ENCODE measurements at places on chromosomes 2 and 18.

GRCh38 chr2:105445976-105446375, 47.1 kb upstream of the FHL2 start:
- no peak for DNase-seq

GRCh38 chr2:233165543-233165894, 86.0 kb upstream of the ATG16L1 start:
- no peak for DNase-seq

- peak; percentile 19 for DNase-seq
Observed at GRCh38 chr2:134718817-134719814, at the start of gene TMEM163. TMEM163 (minus strand) TSS chr2:134719000.

GRCh38 chr2:120423167-120423943, 77.4 kb downstream of the INHBB start:
- peak; percentile 24 for DNase-seq

DNA sequence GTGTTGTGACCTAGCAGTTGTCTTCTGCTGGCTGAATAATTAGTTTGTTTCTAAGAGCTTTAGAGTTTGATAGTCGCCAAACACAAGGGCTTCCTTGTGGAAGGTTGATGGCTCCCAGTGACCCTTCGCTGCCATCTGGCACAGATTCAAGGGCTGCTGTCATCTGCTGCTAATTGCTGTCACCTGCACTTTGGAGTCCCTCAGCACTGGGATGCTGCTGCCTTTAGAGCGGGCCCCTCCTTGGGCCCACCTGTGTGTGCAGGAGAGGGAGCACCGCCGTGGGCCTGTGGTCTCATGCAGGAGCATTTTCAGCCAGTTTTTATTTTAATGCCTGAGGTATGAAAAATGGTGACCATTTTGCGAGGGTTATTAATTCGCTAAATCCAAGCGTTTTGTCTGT, 154.0 kb upstream of the NFATC1 start:
- DNase-seq, result no peak
